Stimulated activated CD8-positive, alpha-beta memory T cell treated with anti-CD3 and anti-CD28 coated beads, Interleukin-4, amount 100 ng/mL, for 1 hour (primary cell): ENCODE measurements at places on chromosomes 13 and 19.

DNA sequence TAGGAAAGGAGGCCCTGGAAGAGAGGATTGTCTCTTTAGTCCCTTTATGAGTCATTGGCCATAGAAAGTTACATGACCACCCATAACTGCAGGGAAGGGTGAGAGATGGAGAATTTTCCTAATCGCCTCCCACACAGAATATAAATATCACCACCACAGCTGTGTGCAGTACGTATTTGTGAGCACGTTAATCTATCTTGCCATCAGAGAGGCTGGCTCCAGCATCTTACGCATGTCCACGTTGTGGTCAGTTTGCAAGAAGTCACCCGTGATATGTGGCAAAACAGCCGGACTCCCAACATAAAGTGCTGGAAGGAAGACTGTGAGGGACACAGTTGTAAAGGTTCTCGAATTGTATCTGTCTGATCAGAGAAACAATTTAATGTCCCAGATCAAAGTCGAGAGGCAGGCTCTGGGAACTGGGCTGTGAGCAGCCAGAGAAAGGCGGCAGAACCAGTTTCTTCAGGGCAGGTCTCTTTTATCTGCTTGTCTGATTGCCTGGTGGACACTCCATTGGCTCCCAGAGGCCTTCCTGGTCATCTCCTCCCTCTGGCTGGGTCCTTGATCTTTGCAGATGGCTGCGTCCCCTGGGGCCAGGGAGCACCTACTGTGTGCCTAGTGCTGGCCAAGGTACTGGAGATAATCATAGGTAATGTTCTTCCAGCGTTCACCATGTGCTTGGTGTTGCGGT lies 74.9 kb downstream of the SIPA1L3 start:
- DNase-seq: no peak

- no peak for DNase-seq
Measured at GRCh38 chr19:55526216-55527196, 10.4 kb downstream of the SBK2 start.

- DNase-seq: no peak
Measured at GRCh38 chr19:28880735-28881401, 332.1 kb downstream of the UQCRFS1 start.

DNA sequence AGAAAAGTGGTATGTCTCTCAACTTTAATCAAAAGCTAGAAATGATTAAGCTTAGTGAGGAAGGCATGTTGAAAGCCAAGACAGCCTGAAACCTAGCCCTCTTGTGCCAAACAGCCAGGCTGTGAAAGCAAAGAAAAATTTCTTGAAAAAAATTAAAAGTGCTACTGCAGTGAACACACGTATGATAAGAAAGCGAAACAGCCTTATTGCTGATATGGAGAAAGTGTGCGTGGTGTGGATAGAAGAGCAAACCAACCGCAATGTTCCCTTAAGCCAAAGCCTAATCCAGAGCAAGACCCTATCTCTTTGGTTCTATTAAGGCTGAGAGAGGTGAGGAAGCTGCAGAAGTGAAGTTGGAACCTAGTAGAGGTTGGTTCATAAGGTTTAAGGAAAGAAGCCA lies 96.4 kb downstream of the ZDHHC20 start:
- DNase-seq: no peak

- no peak for DNase-seq
Measured at GRCh38 chr13:82661126-82661525, 1221.1 kb downstream of the SLITRK1 start.
